ENCODE measurements at places on chromosomes 13 and 19.

DNA sequence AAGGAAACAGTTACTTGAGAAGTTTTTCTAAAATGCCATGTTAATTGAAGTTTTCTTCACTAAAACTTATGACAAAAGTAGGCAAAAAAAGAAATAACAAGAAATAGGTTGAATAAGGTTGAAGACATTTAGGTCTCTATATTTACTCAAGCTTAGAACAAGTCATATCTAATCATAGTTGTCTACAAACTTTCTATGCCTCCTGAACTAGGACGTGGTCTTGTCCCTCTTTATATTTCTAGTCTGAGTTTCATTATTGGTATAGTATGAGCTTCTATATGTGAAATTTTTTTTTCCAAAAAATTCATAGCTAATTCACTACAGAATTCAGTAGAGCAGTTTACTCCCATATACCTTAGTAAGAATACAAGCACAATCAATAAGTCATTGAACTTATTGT lies 836.4 kb downstream of the SLITRK6 start:
- no peak for DNase-seq

GRCh38 chr19:39193803-39194202 lies 3.0 kb upstream of the NCCRP1 start:
- DNase-seq, result no peak

- DNase-seq, result no peak
Measured at GRCh38 chr13:31930490-31930889, 101.1 kb upstream of the FRY start.

GRCh38 chr13:113394339-113394640 lies 30.4 kb upstream of the GRTP1 start:
- no peak for DNase-seq

- no peak for DNase-seq
Measured at GRCh38 chr13:40344270-40345148, 321.9 kb downstream of the FOXO1 start.

GRCh38 chr19:50557009-50557613 lies 11.1 kb downstream of the LRRC4B start:
- DNase-seq, result no peak

DNA sequence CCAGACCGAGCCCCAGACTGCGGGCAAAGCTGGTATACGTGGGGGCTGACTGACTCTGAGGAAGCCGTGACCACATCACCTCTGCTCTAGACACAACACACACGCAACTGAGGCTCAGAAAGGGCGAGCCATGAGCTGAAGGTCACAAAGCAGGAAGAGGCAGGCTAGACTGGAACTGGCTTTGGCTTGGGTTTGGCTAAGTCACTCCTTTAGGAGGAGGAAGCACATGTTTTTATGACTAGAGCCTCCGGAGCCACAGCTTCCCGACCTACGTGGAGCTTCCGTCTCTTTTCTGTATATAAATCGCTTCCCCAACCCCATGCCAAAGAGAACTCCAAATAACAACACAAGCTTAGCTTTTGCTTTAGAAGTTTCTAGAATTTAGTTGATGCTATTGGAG lies 48.0 kb downstream of the RFX2 start:
- DNase-seq, result peak; percentile 41

- DNase-seq, result no peak
Measured at GRCh38 chr19:35528218-35529038, at the start of gene SBSN. Gene SBSN, minus strand, starts transcription at chr19:35528311. Its CDS starts 30 bp downstream, at chr19:35528281.

- DNase-seq, result peak; percentile 71
Measured at GRCh38 chr19:55173714-55174409, 6.2 kb downstream of the SYT5 start.

DNA sequence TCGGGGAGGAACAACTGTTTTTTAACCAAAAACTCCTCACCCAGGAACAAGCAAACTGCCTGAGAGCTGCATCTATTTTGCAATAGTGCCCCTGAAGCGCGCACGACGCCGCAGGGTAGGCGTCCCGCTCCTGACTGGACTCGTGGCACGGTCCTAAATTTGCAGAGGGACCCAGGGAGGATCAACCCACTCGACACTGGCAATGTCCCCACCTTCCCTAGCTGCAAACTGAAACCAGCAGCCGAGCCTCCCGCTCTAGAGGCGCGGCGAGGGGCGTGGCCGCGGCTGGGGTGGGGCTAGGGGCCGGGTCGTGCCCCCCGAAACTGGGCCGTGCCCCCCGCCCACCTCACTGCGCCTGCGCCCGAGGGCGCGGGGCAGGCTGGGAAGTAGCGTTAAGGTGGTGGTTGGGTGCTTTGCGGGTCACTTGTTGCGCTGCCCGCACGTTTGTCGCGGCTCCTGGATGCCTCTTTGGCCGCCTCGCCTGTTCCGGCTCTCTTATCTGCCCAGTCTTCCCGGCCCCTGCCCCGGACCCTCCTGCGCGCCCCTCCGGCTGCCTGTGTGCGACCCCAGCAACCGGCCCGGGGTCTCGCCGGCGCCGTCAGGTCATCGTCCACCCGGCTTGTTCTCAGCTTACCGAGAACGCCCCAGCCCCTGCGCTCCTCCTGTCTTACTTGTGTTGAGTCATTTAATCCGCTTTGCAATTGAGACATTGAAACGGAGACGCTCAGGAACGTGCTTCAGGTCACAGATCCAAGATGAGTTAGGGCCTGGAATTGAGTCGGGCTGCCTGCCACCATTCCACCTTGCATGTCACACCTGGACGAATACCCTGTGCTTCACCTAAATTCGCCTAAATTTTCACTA lies 37.9 kb upstream of the LSM14A start:
- peak; percentile 91 for DNase-seq

GRCh38 chr13:51618626-51619025 lies 34.4 kb downstream of the WDFY2 start:
- no peak for DNase-seq

GRCh38 chr19:56566904-56567273 lies 379 bp upstream of the ZNF470 start:
- peak; percentile 65 for DNase-seq

GRCh38 chr13:113348591-113348990 lies 15.3 kb downstream of the GRTP1 start:
- no peak for DNase-seq

DNA sequence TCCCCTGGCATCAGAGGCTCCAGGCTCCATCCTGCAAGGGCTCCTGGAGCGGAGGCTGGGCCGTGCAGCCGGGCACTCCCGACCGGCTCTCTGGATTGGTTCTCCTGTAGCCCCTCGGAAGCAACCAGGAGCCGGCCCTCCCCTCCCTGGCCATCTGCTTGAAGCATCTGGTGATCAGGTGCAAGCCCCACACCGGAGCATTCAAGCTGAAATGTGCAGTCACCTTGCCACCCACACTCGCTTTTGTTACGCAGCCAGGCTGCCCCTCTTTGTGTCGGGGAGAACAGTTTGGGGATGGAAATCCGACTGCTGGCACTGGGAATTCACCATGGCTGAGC lies 258.8 kb downstream of the ZNF536 start:
- no peak for DNase-seq

GRCh38 chr13:99477493-99477892 lies 23.8 kb upstream of the TM9SF2 start:
- no peak for DNase-seq

DNA sequence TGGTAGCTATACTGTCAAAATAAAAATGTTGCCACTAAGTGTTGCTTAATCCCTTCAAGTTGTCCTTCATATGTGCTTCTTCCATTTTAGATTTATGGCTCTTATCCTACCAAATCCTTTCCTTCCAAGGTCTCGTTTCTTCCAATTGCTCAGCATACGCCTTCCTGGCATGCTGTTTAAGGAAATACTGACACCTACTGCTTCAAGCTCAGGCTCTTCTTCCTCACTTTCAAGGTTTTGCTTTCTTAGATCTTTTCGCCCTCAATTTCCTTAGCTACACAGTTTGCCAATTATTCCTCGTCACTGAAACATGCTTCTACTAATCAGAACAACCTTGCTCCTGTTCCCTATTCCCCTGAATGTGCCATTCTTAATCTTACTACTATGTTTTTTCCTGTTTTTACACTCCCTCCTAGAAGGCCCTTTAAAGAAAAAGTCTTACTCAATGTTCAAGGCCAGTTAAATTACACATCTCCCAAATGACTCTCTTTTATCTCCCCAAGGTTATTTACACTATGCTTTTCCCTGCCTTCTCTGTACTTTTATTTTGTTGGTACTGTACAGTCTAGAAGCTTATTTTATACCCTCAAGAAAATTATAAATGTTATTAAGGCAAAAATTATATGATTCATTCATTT lies 343.1 kb downstream of the MZT1 start:
- DNase-seq, result no peak

- DNase-seq, result no peak
Measured at GRCh38 chr19:46189971-46190888, 39.3 kb upstream of the IGFL1 start.

DNA sequence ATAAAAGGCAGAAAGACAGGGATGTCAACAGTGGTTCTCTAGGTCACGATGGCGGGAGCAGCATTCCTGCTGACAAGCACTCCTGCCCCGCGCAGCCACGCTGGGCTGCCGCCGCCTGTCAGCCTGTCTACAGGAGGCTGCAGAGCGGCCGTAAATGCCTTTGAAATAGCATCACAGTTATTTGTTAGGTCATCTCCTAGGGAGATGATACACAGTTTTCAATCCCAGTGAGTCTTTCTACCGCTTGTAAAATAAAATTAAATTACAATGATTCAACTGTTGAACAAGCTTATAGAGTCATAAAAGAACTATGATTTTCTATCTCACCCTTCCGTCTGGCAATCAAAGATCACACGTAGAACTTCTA lies 7.3 kb upstream of the SLC7A9 start:
- no peak for DNase-seq

DNA sequence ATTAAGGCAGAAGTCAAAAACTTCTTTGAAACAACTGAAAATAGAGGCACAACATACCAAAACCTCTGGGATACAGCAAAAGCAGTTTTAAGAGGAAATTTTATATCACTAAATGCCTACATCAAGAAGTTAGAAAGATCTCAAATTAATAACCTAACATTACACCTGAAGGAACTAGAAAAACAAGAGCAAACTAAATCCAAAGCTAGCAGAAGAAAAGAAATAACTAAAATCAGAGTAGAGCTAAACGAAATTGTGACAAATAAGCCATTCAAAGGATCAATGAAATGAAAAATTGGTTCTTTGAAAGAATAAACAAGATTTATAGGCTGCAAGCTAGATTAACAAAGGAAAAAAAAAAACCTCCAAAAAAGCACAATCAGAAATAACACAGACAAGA lies 2.5 kb upstream of the GPR42 start:
- DNase-seq, result no peak

DNA sequence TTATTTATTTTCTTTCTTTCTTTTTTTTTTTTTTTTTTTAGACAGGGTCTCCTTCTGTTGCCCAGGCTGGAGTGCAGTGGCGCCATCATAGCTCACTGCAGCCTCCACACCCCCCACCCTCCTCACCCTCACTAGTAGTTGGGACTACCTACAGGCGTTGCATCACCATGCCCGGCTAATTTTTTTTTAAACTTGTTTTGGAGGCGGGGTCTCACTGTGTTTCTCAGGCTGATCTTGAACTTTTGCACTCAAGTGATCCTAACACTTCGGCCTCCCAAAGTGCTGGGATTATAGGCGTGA lies 33.6 kb downstream of the GJA3 start:
- peak; percentile 24 for DNase-seq

DNA sequence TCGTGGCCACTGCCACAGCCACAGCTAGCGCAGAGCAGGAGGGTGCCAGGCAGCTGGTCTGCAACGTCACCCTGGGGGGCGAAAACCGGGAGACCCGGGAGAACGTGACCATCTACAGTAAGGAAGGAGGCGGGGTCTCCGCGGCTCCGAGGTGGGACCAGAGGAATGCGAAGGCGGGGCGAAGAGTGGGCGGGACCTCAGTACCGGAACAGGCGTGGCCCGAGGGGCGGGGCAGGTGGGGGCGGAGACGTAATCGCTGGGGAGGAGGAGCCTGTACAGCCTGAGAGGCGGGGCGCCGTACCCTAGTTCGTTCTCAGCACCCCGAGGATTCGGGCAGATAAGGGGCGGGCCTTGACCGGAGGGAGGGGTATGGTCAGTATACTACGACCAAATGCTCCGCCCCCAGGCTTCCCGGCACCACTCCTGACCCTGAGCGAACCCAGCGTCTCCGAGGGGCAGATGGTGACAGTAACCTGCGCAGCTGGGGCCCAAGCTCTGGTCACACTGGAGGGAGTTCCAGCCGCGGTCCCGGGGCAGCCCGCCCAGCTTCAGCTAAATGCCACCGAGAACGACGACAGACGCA lies 2.5 kb downstream of the ICAM5 start:
- DNase-seq, result peak; percentile 89

- no peak for DNase-seq
Measured at GRCh38 chr19:16075430-16076153, 703 bp upstream of the TPM4 start.

- DNase-seq, result no peak
Measured at GRCh38 chr13:65864039-65864438, 1366.1 kb downstream of the PCDH9 start.

DNA sequence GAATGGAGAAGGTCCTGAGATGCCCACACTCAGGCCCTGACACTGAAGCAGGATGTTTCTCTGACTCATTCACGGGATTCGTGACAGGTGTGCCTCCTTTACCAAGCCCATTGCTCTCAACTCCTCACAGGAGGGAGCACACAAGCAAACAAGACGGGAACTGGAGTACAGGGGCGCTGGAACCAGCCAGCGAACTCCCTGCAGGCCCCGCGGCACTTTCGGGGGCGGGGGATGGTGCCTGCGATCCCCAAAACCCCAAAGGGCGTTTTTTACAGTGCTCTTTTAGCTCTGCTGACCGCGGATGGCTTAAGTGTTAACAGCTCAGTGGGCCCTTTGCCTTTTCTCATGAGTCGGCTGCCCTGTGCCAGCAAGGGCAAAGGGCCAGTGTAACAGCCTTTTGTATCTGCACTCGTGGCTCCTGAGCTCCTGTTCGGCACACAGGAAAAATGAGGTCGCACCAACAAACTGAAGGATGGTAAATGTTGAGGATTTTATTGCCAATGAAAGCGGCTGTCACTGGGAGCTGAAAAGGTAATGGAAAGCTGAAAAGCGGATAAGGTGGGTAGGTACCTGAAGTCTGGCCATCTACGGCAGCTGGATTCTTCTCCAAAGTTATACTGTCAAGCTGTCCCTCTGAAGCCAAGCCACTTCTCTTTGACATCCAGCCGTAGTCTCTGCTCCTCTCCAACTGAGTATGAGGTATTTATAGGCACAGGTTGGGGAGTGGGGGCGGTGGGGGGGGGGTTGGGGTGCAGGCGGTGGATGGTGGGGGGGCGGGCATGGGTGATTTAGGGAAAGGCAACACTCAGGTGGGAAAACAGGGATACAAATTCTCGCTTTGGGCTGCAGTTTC lies 65.0 kb upstream of the TRPC4 start:
- no peak for DNase-seq

Measured in activated CD4-positive, alpha-beta T cell treated with anti-CD3 and anti-CD28 coated beads for 48 hours (primary cell).